ENCODE measurements at places on chromosomes 1 and 21. TPM values are rescaled to one million over a fixed set of nuclear protein-coding genes. Genes with fewer than 3 reads are reported as not detected.

Gene SLC9C2
- 0.47 TPM for total RNA-seq

Gene NBPF20
- total RNA-seq: 4.3 TPM

Gene CFAP107
- 1.1 TPM for total RNA-seq

Gene ATP1A1
- total RNA-seq: 686 TPM

Gene LRRC3
- total RNA-seq: 2.4 TPM

Gene GIPC2
- 2.2 TPM for total RNA-seq

Gene RORC
- total RNA-seq: 5.4 TPM

Gene TNFRSF4
- total RNA-seq: 3.5 TPM

Gene ANGPTL3
- total RNA-seq: not detected

Gene OR2L2
- total RNA-seq: 0.06 TPM

Gene PLPPR4
- total RNA-seq: 2.5 TPM

Gene TMEM52
- total RNA-seq: 1.6 TPM

Gene EXTL1
- 1.0 TPM for total RNA-seq

Gene FAM110D
- 5.1 TPM for total RNA-seq

Gene S100A16
- 118 TPM for total RNA-seq

Gene C1orf87
- total RNA-seq: 2.5 TPM

Gene PRDX6
- total RNA-seq: 263 TPM

Gene CBR3
- total RNA-seq: 2.5 TPM

Gene ST6GALNAC3
- 17.1 TPM for total RNA-seq

Gene PPM1J
- 0.76 TPM for total RNA-seq

Gene TINAGL1
- 106 TPM for total RNA-seq

Gene IL12RB2
- total RNA-seq: 0.90 TPM

Gene LCE1A
- total RNA-seq: not detected

Gene HSD3B1
- total RNA-seq: not detected

Gene FCRL1
- total RNA-seq: 3.4 TPM

Gene KCNE2
- total RNA-seq: not detected

Gene ZNF593OS
- not detected for total RNA-seq

Gene DNM3
- total RNA-seq: 6.8 TPM

Gene SNRPE
- total RNA-seq: 75.0 TPM

Gene TRIM45
- 2.6 TPM for total RNA-seq

Gene IFI44L
- total RNA-seq: 12.4 TPM

Gene HCRTR1
- not detected for total RNA-seq

Gene NGF
- total RNA-seq: 1.0 TPM

Gene RNF220
- total RNA-seq: 58.9 TPM

Gene LCE2A
- total RNA-seq: not detected

Gene NR1I3
- total RNA-seq: not detected

Gene ARHGEF10L
- 26.5 TPM for total RNA-seq

Gene FMO5
- 25.8 TPM for total RNA-seq

Gene HPDL
- 1.5 TPM for total RNA-seq

Gene KLF17
- total RNA-seq: 0.29 TPM

Gene KPRP
- not detected for total RNA-seq

All from left lung (tissue), 14 donors.